ENCODE measurements at places on chromosomes 7 and 10. TPM values are rescaled to one million over a fixed set of nuclear protein-coding genes. Genes with fewer than 3 reads are reported as not detected.
A peak's percentile ranks its signal among the peaks of the same experiment; 100 is the strongest.

DNA sequence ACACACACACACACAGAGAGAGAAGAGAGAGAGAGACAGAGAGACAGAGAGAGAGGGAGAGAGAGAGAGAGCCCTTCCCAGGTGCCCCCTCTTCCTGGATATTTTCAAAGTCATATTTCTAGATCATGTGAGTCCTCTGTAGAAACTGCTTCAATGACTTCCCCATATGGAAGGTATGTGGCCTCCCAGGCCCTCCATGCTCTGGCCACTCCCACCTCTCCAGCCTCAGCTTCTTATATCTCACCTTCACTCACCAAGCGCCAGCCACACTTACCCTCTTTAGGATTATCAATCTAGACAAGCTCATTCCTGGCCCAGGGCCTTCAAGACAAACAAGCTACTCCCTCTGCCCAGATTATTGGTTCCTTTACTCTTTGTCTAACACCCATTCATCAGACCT lies 259.7 kb downstream of the MTERF1 start:
- DNase-seq: no peak

- DNase-seq: no peak
Observed at GRCh38 chr7:133934262-133934976, 192.7 kb upstream of the LRGUK start.

- DNase-seq: peak; percentile 57
Observed at GRCh38 chr7:137146012-137146455, 197.5 kb downstream of the PTN start.

GRCh38 chr10:50837095-50837494 lies 48.3 kb downstream of the A1CF start:
- DNase-seq: no peak

DNA sequence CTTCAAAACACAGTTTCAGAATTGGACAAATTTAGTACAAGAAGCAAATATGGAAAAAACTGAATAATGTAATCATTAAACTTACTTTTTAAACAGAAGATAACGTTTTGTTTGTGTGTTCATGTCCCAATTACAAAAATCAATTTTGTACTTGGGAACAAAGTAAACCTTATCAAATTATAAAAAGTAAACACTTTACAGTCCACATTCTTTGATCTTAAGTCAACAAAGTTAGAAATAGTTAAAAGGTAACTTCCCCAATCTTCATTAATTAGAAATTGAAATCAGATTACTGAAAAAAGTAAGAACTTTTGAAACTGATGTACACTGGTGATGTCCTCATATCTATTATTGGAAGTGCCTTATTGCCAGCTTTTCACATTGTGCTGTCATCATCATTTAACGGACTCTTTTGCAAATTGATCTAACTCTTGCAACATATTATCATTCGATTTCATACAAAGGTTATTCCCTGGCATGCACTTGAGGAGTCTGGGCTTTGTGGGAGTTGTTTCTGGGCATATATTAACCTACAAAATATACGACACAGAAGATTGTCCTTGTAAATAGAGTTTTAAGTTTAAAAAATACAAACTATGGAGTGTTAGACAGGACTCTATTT lies 15.1 kb upstream of the CYP2E1 start:
- DNase-seq: no peak

- no peak for DNase-seq
Observed at GRCh38 chr10:77644557-77645243, 7.1 kb upstream of the KCNMA1 start.

- peak; percentile 28 for DNase-seq
Observed at GRCh38 chr7:30659312-30659711, 22.9 kb downstream of the CRHR2 start.

DNA sequence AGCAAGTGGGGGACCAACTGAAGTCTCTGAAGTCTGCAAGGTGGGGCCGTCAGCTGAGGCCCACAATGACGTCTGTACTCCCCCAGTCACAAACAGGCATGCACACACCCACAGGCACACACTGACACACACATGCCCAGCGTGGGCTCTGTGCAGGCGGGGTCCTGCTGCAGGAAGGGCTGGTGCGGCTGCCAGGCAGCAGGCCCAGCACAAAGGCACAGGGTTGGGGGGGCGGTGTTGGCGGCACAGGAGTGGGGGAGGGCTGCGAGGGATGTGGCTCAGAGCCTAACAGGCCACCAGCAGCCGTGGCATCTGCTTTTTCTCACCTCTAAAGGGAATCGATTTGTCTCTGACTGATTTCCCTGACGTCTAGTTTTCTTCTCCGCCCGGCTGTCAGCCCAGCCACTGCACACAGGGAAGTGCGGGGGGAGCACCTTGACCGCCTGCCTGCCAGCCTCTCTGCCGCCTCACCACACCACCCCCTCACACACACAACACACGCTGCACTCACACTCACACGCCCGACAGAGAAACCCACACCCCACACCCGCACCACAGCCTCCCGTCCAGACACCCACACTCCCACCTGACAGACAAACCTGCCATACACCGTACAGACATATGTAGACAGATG lies 43.5 kb upstream of the ZMIZ1 start:
- no peak for DNase-seq

GRCh38 chr10:96450529-96451207 lies 63.1 kb downstream of the TLL2 start:
- DNase-seq: no peak

DNA sequence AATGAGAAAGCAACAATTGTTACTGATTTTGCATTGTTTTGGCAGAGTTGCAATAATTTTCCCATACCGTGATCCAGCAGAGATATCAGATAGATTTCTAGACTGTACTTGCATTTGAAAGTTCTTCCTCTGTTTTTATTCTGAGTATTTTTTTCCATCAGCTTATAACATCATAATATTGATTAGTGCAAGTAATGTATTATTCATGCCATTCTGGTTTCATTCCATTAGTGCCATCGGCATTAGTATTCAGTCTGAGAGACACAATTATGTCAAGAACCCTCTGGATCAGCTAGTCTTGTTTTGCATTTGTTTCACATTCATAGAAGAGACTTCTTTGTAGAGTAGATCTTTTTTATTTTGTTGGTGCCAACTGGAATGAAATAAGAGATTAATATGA lies 304.0 kb downstream of the BBS9 start:
- DNase-seq: no peak

DNA sequence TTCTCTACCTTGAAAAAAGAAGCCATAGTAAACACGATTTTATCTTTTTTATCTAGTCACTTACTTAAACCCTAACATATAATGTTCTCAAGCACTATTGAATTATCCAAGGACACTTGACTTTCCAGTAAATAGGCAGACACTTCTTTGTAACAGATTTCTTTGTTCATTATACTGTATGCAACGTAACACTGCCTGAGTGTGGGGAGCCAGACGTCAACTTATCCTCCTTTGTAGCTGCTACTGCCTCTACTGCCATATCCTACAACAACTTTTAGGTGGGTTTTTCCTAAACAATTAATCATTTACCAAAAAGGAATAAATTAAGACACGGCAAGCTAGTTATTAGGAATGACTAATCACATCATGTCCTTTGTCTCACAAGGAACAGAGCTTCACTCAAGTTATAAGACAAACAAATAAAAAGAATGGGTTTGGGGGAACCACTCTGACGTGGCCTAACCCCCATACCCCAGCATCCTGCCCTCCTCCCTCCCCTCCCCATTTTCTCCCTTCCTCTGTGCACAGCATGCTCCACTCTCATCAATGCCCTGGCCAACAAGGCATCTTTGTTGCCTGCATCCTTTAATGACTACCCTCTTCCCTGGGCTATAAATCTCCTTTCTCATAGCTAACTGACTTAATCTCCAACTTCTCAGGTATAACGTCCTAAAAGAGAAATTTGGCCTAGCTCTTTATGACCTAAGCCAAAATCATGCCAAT lies 43.3 kb downstream of the DOCK4 start:
- DNase-seq: no peak

DNA sequence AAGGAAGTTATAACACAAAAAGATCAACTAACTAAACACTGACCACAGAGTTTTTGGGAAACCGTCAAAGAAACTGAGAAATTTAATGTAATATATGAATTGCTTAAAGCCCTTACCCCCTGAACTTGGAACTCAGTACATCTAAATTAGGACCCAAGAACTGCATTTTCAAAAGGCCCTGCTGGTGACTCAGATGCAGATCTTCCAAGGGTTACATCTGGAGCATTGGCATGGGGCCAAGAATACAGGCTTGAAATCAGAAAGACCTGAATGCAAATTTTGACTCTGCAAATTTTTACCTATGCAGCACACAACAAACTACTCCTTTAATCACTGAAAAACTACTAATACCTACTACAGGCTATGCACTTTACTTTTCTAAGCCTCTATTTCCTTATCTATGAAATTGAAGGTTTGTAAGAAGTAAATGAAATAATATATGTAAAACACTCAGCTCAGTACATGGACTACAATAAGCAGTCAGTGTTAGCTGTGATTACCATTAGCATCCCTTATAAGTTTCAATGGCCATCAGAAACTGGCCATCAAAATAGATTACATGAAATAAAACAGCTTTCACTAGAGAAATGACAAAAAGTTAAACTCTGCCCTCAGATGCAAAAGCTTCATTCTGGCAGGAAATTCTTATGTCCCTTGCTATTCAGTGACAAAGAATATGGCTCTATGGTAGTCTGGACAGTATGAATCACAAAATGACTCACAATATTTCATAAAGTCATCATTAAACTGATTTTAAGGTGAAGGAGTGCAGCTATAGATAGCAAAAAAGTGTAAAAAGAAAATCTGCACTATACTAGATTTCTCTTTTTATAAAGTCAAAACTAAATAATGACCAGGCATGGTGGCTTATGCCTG lies 43.6 kb downstream of the NSUN6 start:
- DNase-seq: peak; percentile 60

DNA sequence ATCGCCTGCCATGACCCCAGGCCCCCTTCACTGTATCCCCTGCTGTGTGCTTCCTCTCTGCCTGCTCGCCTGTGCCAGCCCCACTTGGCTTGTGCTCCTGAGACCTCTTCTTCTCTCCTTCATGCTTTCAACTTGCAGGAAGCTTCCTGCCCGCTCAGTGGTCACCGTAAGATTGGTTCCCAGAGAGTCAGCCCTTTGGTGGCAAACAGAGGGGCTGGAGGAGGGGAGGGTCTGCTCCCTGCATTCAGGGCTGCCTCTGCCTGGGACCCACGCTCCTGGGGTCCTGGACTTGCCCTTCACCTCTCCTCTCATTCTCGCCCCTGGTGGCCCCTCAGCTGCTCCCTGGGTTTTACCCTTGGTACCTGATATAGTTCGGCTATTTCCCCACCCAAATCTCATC lies 45.8 kb upstream of the ZNF32 start:
- DNase-seq: no peak

DNA sequence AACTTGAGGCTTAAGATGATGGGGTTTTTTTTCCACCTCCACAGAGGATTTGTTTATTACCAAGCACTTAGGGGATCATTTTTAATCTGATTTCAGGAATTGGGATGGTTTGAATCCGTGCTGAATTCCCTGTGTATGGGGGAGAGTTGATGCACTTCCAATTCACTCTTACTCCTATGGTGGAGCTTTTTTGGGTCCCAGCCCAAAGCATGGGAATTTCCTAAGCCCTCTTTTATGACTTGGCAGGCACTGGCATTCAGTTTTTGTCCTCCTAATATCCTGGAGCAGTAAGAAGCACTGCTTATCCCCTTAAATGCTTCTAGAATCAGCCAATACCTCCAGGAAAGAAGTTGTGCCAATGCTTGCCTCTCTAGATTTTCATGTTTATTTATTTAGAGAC lies 78.7 kb downstream of the HYCC1 start:
- DNase-seq: no peak

GRCh38 chr7:1053816-1054370 lies 9.5 kb downstream of the GPR146 start:
- no peak for DNase-seq

DNA sequence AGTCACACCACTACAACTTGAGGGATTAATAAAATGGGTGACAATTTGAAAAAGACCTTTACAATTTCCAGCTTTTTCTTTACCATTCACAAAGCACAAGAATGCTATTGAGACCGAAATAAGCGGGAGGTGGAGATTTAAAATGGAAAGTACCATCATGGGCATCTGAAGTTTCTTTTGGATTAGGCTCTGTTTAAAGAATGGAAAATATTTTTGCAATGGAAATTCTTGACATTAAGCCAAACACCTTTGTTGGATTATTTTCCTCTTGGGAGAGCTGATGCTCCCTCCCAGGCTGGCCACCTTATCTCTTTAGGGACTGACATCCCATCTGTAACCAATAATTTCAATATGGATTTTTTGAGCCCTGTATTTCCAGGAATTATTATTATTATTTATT lies 62.5 kb downstream of the BPGM start:
- DNase-seq: no peak

GRCh38 chr7:139018910-139019309 lies 16.9 kb downstream of the ZC3HAV1L start:
- DNase-seq: no peak

DNA sequence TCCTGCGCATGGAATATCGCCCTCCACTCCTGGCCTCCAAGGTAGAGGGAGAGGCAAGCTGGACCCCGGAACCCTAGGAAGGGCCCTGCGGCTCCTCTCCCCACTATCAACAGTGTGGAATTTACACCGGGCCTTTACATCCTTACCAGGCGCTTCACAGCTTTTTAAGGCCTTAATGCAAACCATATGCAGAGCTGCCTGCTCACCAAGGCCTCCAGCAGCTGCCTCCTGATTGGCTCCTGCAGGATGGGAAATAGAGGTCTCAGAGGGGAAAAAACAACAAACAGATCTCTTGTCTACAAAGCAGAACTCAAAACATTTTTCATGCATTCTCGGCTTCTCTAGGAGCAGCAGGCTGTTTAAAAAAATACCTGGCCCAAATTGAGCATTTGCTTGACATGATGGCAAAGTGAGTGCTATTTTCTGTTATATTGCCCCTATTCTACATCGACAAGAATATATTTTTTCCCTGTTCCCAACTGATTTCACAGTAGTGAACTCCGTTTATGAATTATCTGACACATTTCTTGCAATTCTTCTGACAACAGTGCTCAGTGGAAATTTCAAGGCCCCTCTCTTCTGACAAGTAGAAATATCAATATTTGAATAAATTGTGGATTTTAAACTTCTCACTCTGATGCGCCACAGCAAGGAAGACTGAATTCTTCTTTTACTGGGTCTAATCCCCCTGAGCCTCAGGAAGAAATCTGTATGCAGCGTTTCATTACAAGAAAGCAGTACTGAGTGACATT lies 51.7 kb downstream of the EBF3 start:
- no peak for DNase-seq

SLC39A12 gene
- total RNA-seq: not detected

NUTM2B gene
- not detected for total RNA-seq

FGF8 gene
- not detected for total RNA-seq

GHRHR gene
- not detected for total RNA-seq

FAM25G gene
- not detected for total RNA-seq

STEAP4 gene
- not detected for total RNA-seq

SLC29A4 gene
- total RNA-seq: 1.1 TPM

PTPN12 gene
- total RNA-seq: 38.4 TPM

All from HT1080 (cell line).